Activated CD8-positive, alpha-beta memory T cell treated with anti-CD3 and anti-CD28 coated beads, Interleukin-2, amount 50 U/mL, for 4 hours (primary cell): ENCODE measurements at places on chromosomes 4 and X.

DNA sequence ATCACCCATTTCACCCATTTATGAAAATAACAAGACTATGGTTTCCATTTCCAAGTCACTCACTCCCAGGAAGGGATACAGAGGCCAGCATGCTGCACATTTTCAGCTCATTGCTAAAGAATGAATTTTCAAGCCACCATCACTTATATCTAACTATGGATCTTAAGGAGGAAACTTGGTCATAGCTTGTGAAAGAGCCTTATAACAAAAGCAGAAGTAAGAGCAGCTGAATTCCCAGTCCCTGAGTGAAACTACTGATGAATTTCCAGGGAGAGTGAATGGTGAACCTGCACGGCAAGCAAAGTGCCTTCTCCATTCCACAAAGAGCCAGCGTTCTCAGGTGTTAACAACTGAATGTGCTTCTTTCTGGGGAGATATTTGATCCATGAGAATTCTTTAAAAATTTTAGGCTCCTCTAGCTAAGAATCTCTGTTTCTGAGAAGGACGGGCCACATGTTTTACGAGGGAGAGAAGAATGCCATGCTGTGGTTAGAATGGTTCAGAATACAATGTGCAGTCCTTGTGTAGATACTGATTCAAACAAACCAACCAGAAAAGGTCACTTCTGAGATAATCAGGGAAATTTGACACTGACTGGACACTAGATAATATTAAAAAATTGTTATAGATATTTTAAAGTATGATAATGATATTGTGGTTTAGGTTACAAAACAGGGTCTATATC is 24.0 kb downstream of the BTC start:
- DNase-seq, result no peak

GRCh38 chr4:45409536-45409935 is 683.2 kb upstream of the GNPDA2 start:
- DNase-seq, result no peak

- DNase-seq, result no peak
These were observed 43.0 kb downstream of the CXCL1 start for GRCh38 chr4:73912191-73912590.

GRCh38 chr4:36280555-36280954 is 861 bp upstream of the DTHD1 start:
- DNase-seq, result no peak

GRCh38 chr4:81502564-81502963 is 30.9 kb upstream of the RASGEF1B start:
- DNase-seq, result no peak

DNA sequence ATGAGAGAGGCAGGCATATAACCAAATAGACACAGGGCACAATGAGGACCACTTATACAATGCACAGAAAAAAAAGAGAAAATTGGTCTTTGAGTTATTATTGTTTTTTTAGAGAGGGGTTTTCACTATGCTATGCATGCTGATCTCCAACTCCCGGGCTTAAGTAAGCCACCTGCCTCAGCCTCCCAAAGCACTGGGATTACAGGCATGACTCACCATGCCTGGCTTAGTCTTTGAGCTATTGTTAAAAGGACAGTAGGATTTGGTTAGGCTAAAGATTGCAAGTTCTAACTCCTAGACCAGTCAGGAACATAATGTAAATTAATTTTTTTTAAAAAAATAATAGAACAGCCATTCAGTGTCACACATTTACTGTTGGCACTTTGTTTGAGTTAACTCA is 340.1 kb downstream of the GPAT3 start:
- no peak for DNase-seq

DNA sequence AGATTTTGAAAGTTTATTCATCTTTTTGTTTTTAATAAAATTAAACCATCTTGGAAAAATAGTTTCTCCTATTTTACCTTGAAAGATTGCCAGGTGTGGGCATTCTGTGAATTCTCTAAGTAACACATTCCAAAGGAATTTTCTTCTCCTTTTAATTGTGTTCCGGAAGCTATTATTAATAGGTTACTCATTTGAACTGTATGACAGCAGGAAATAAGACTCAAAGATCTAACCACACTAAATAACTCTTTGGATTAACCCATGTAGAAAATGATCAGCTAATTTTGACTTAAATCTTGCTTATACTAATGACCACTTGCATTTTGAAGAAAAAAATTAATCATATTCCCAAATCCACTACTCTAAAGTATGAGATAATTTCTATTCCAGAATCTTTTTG is 17.6 kb upstream of the CCNI start:
- DNase-seq, result no peak

DNA sequence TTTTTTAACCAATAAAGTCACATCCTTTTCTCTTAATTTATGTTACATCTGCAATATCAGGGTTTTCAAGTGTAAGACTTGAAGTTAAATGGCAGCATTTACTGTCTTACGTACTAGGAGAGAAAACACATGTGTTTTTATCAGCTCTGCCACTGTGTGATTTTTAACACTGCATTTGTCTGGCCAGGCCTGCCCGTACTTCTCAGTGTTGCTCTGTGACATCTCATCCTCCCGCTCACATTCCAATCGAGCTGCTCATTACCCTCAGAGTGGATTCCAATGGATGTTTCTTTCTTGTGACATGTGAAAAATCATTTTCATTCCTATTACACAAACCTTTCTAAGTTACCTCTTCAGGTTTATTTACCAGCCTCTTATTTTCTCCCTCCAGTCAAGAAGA is 420.3 kb downstream of the FAT4 start:
- DNase-seq, result no peak

- no peak for DNase-seq
These were observed 69.8 kb downstream of the ARHGEF38 start for GRCh38 chr4:105622269-105622668.

DNA sequence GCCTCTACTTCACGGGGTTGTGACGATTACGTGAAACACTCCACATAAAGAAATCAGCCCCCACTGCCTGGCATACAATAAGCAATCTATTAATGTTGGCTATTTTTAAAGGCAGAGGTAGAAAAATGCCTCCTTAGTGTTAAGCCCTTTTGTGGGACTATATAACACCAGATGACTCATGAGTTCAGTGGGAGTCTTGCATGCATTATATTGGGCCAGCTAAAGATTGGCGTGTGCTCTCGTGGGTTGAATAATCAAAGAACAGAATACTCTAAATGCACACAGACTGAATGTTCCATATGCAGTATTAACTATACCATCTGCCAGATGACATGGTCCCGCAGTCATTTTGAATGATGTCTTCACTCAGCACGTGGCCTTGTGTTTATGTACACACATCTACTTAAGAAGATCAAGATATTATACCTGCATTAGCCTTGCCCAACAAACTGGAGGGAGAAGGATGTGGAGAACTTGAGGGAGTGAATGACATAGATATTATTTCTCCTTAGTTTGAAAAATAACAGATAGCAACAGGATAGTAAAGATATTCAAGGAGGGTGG is 85.0 kb upstream of the MYOZ2 start:
- no peak for DNase-seq

DNA sequence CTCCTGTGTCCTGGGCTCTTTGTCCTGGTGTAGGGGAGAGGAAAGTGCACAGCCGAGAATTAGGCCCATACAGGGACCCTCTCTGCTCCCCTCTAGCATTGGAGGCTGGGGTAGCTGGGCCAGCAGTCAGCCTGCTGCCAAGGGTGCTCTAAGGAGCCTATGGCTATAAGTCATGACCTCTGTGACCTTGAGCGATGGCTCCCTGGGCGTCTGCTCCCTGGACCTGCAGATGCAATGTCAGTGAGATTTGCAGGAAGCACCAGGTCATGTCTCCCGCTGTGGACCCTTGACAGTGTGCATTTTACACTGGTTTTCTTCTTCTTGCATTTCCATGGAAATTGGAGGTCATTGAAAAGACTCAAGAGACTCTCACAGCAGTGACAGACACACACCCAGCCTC is 234.1 kb upstream of the PSAPL1 start:
- DNase-seq, result no peak

DNA sequence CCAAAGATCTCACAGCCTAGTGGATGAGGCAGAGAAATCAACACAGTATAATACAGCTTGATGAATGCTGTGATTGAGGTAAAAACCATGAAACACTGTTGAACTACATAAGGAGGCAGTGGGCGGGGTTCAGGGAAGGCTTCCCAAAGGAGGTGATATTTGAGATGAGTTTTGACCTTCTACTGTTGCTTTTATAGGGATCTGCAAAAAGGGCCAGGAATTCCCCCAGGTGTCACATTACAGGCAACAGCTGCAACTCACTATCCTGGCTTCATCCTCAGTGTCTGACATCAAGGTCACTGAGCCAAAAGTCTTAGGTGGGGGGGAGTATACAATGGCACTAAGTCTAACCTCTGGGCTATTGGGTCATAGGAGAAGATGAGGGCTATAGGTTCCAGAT is 185.7 kb upstream of the NRK start:
- no peak for DNase-seq

GRCh38 chrX:46620505-46620904 is 46.9 kb downstream of the CHST7 start:
- DNase-seq, result no peak

- DNase-seq, result no peak
These were observed 302.8 kb downstream of the KCNIP4 start for GRCh38 chr4:21645776-21646175.

DNA sequence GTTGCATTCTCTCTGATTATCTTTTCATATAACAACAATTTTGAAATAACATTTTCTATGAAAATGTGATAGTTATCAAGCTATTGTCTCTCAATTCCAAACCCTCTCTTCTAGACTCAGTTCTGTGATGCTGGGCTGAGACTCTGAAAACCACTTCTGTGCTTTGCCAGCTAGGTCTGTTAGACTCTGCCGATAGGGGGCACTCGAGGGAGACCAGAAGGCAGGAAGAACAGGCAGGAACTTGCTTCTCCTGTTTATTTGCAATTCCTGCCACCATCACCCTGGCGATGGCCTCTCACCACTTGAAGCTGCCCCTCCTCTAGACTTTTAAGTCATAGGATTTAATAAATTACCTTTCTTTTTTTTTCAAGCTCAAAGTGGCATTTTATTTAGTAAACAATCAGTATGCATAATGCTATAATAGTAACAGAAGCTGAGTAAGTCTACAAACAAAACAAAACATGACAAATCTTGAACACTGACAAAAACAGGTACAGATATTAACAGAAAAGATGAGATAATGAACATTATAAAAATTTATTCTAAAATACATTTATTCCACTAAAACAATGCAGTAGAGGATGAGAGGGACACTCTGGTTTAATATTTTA is 49.7 kb downstream of the RASL11B start:
- peak; percentile 58 for DNase-seq

- no peak for DNase-seq
These were observed 101.4 kb downstream of the FNIP2 start for GRCh38 chr4:158870282-158870625.

- DNase-seq, result no peak
These were observed 12.9 kb upstream of the HSFX1 start for GRCh38 chrX:149760965-149761364.

DNA sequence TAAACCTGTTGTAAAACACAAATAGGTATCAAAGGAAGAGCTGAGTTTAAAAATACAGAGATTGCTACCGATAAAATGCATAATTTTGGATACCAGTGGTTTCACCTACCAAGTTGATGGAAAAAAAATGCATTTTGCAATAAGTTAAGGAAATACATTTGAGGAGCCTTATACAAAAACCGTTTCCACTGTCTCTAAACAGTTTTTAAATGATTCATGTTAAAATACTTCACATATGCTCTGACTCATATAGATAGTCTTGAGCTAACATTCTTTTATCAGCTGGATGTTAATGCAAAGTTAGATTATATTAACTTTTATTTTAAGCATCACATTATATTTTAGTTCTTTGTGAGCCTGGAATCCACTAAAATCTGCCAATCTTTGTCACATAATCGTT is 50.6 kb upstream of the ANKRD17 start:
- DNase-seq, result no peak

GRCh38 chr4:985123-985830 is 1.6 kb upstream of the IDUA start:
- DNase-seq, result peak; percentile 74

GRCh38 chr4:173530326-173531085 is 477 bp upstream of the HAND2 start:
- no peak for DNase-seq

GRCh38 chrX:99722094-99722493 is 688.0 kb downstream of the PCDH19 start:
- DNase-seq, result no peak

- DNase-seq, result no peak
These were observed 12.5 kb downstream of the HS3ST1 start for GRCh38 chr4:11416071-11416766.

GRCh38 chr4:177489471-177490246 is 47.4 kb upstream of the AGA start:
- DNase-seq, result no peak

GRCh38 chr4:16205298-16206164 is 20.7 kb downstream of the TAPT1 start:
- no peak for DNase-seq
